ENCODE measurements at places on chromosomes 5 and 9. TPM values are rescaled to one million over a fixed set of nuclear protein-coding genes. Genes with fewer than 3 reads are reported as not detected.

DNA sequence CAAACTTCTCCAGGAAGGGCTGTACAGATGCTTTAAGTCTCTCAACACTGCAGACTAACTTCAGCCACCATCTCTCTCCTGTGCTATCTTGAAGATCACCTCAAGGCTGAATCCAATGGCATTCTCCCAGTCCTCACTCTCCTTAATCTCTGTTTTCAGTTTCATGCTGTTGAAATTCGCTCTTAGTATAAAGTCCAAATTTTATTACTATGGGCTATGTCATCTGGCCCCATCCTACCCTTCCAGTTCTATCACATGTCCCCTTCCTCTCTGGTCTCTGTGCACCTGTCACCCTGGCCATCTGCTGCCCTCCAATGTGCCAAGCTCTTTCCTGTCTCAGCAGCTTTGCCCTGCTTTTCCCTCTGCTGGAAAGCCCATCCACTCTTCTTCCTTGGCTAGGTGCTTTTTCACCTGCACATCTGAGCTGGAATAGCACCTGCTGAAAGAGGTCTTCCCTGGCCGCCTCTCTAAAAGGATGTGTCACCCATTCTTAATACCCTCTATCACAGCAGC is 284.7 kb upstream of the MAP3K1 start:
- no peak for DNase-seq

DNA sequence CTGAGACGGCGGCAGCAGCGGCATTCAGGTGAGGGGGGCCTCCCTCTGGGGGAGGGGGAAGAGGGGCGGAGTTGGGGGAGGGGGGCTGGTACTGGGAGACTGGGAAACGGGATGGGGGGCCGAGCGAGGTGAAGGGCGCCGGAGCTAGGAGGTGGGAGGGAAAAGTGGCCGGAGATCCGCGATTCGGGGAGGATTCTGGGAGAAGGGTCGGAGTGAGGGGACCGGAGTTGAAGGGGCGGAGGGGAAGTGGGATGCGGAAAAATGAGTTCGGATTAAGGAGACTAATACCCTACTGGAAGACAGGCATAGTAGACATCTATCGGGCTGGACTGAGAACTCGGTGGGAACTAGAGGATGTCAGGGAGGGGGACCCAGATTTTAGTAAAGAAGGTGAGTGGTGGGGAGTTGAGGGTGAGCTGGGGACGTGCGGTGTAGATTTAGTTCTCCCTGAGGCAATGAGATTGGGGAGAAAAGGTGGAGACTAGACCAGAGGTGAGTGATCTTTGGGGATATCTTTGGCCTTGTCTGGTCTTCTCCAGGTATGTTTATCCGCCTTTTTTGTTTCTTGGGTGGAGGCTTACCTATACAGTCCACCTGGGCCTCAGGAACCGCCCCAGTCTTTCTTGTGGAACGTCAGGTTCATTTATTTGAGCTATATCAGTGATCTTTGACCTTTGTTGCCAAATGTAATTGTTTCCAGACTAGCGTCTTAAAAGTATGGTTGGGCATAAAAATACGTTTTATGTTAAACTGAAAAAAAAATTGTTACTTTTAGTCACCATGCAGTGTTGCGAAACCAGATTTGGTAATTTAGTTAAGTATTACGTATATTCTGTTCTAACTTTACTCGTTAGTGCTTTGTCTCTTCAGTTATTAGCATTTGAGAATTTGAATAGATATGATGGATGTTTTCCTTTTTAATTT is 632 bp downstream of the UBAP1 start:
- no peak for DNase-seq

DNA sequence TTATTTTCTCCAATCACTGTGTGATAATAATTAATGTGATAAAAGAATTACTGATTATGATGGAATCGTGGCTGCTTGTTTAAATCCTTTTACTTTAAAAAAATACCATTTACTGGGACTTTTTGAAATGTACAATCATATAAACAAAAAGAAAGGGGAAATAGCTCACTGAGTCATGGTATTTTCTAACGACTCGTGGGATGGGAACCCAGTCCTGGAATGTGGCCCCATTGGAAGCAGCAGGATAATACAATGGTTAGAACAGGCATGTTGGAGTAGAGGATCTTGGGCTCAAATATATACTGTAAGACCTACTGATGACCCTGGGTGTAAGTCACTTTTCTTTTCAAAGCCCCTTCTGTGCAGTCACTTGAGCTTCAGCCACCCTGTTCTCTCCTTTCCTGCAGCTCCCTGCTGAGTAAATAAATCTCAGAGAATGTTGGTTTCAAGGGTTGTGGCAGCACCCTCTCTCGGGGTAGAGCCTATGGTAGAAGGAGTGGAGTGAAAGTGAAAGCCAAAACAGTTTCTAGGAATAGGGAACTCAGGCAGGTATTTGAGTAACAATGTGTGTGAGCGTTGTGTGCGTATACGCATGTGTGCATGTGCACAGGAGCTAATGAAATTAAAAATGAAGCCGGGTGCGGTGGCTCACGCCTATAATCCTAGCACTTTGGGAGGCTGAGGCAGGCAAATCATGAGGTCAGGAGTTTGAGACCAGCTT is 40.8 kb upstream of the LARP1 start:
- no peak for DNase-seq

DNA sequence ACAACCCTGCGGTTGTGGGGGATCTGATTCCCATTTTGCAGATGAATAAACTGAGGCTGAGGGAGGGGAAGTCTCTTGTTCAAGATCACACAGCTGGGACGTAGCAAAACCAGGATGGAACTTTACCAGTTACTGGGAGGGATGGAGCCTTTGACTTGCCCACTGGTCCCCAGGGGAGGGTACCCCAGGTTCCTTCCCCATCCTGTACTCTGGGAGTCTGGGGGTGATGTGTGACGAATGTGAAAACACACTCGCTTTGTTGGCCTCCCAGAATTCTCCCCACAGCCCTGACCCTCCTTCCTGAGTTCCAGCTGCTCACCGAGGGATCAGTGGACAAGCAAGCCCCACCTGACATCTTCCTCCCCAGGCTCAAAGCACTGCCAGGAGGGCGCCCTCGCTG is 135.1 kb downstream of the NSG2 start:
- DNase-seq, result no peak

GRCh38 chr9:2623288-2624050 is 1.9 kb downstream of the VLDLR start:
- DNase-seq, result no peak

Gene SMIM33
- polyA plus RNA-seq, result not detected

Gene LCN15
- 0.49 TPM for polyA plus RNA-seq

Gene FAXDC2
- 14.0 TPM for polyA plus RNA-seq

Data from forelimb muscle (tissue), 1 donor.